Activated CD8-positive, alpha-beta memory T cell treated with anti-CD3 and anti-CD28 coated beads for 4 hours (primary cell): ENCODE measurements at places on chromosomes 5 and 9.
A peak's percentile ranks its signal among the peaks of the same experiment; 100 is the strongest.

DNA sequence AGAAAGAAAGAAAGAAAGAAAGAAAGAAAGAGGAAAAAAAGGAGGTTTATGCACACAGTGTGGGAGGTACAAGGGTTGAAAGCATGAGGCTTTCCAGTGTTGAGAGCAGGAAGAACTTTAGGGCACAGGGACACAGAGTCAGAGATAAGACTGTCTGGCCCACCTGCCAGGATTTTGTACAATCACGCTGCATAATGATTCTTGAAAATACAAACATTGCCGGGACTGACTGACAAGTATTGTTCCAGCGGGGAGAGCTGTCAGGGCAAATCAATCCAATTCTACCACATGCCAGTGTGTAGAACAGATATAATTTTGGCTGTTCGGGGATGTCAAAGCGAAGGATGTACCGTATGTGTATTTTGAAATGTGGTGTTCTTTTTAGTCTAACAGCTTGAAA lies 254.7 kb downstream of the NTRK2 start:
- DNase-seq = no peak

GRCh38 chr5:148403344-148403743 lies 19.6 kb downstream of the FBXO38 start:
- DNase-seq = no peak

GRCh38 chr9:76676857-76677256 lies 87.4 kb upstream of the PCA3 start:
- no peak for DNase-seq

DNA sequence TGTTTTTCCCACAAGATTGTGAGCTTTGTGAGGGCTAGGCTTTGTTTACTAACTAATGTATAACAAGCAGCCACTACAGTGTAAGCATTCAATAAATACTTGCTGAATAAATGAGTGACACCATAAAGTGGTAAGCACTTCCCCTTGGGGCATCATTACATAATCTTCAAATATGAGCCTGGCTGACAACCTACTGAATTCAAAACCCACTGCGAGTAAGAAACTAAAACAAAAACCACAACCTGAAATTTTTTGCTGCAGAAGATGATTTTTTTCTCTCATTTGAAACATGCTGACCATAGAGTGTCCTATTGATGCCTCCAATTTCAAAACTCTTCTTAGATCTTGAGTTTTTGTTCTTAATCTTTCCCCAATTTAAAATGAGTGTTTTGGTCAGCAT lies 331.3 kb upstream of the CCNG1 start:
- DNase-seq = no peak

- no peak for DNase-seq
Observed at GRCh38 chr5:66814146-66814991, 218.2 kb downstream of the MAST4 start.

- DNase-seq = no peak
Observed at GRCh38 chr5:65382582-65382981, 99.1 kb downstream of the ADAMTS6 start.

- DNase-seq = no peak
Observed at GRCh38 chr5:119405419-119405818, 46.9 kb upstream of the HSD17B4 start.

- no peak for DNase-seq
Observed at GRCh38 chr5:129104915-129105455, 10.4 kb downstream of the ISOC1 start.

DNA sequence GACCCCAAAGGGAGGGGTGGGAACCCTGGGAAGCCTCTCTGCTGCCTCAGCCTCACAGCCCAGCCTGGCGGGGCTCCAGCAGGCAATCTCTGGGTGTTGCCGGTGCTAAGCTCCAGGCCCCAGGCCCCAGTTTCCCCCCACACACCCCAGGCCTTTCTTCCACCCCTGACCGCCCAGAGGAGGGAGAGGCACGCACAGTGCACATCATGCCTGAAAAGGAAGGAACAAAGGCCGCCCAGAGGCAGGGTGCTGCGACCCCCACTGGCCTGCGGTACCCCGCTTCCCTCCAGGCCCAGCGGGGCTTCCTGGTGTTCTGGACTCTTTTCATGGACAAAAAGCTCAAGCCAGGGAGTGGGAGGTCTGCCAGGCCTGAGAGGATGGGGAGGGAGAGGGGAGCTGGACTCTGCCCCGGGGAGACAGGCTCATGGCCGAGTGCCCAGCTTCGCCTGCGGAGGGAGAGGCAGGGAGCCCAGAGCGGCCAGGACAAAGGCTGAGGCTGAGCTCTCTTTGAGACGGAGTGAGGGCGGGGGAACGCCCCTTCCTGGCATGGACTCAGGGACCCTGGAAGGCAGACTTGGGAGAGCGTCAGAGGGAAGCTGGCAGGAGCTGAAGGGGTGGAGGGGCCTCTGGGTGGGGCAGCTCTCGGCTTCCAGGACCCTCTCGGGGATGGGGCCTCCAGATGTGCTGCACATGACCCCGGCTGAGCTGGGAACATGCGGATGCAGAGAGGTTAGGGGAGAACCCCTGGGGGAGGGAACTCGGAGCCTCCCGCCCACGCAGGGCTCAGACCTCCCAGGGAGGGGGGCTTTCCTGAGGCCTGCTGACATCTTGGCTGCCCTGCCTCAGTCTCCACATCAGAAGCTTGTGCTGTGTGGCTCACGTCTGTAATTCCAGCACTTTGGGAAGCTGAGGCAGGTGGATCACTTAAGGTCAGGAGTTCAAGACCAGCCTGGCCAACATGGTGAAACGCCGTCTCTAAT lies 1.8 kb upstream of the ENTPD2 start:
- no peak for DNase-seq

- DNase-seq = no peak
Observed at GRCh38 chr5:160165137-160166068, 46.2 kb upstream of the PWWP2A start.

GRCh38 chr9:23557689-23558088 lies 268.4 kb downstream of the ELAVL2 start:
- no peak for DNase-seq

- DNase-seq = no peak
Observed at GRCh38 chr9:129550199-129550839, 70.6 kb downstream of the C9orf50 start.

GRCh38 chr9:130126721-130127433 lies 45.3 kb upstream of the NCS1 start:
- no peak for DNase-seq

DNA sequence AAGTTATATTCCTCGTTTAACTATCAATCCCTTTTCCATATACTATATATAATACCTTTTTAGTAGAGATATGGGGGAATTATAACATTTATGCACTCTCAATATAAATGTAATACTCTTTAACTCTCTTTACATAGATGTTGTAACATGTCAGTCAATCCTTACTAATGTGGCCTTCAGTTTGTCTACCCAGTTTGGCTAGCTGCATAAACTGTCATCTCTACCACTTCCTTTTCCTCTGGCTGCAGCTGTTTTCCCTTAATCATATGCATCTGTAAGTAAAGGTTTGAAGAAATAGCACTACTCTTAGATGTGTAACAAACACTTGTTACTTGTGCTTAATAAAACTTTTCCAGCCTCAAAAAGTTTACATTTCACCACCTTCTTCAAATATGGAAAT lies 13.4 kb downstream of the ABHD17B start:
- DNase-seq = no peak

DNA sequence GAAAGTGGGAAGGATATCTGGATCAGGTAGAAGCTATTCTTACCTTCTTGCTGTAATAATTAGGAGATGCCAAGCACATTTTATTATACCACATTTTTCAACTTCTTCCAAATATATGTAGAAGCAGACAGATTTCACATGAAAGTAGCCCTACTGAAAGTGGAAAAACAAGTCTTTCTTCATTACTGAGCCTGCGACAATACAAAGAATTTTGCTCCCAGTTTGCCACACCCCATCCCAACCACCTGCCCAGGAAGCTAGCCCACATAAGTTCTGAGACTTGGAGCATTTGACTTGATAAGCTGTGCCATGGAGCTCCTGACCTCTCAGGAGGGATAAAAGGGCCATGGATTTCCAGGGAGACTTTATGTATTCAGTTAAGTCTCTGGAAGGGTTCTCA lies 249.1 kb upstream of the ADCY2 start:
- no peak for DNase-seq

DNA sequence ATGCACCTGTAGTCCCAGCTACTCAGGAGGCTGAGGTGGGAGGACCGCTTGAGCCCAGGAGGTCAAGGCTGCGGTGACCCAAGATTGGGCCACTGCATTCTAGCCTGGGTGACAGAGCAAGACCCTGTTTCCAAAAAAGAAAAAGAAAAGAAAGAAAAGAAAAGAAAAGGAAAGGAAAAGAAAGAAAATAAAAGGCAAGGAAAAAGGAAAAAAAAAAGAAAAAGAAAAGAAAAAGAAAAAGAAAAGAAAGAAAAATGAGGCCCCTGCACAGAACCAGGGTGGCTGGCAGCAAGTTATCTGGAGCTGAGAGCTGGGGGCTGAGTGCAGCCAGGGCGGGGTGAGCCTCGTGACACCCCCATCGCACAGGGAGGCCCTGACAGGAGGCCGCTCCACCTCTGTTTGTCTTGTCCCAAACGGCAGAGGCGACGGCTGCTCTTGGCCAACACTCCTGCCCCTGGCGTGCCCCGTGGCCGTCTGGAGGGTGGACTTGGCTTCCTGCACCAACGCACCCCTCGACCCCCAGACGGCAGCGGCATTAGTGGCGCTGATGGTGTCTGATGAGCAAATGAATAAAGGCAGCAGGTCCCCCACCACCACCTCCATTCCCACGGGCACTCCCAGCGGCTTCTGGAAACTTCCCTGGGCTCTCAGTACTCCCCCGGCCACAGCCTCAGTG lies 16.7 kb downstream of the EXD3 start:
- no peak for DNase-seq

DNA sequence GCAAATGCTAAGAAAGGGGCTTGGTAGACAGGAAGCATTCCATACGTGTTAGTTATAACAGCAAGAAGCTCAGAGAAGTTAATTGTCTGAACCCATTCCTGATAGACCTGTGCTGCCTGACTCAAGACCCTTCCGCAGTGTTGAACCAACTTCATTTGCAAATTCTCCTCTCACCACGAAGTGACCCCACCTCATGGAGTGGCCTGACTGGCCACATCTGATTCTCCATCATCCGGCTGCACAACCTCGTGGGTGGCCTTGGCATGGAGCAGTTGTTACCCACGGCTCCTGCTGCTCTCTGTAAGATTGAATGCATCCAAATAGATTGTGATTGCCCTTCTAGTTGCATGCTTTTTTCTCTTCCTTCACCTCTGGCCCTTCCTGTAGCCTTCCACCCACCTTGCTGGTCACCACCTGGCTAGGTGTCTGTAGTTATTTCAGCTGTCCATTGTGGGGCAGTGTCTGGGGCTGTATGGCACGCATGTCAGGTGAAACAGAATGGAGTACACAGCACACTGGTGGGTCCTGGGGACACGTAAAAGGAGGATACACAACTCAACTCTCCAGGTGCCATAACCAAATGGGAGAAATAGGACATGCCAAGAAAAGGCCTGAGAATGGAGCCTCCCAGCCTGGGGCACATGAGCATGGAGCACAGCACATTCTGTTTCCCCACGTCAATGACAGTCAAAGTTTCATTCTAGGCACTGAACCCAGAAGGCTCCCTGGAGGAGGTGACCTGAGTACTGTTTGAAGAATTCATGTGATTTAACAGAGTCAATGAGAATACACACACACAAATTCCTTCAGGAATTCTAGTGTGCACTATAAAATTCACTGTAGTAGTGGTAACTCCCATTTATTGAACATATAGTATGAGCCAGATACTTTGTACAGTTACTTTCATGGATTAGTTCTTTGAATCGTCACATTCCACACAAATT lies 70.5 kb upstream of the PTCH1 start:
- DNase-seq = no peak

DNA sequence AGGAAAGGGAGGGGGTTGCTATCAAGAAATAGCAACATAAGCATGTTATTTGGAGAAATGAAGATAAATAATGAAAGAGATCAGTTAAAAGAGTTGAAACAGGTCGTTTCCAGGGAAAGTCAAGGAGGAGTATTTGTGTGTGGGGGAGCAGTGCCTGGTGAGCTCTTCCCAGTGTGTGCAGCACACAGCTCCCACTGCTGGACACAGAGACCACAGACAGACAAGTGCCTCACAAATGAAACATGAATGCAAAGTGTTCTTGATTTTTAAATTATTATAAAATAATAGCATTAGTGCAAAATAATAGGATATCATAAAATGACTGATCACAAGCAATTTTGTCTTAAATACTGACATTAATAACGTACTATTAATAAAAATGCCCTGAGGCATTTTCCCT lies 40.8 kb downstream of the LIFR start:
- DNase-seq = no peak

DNA sequence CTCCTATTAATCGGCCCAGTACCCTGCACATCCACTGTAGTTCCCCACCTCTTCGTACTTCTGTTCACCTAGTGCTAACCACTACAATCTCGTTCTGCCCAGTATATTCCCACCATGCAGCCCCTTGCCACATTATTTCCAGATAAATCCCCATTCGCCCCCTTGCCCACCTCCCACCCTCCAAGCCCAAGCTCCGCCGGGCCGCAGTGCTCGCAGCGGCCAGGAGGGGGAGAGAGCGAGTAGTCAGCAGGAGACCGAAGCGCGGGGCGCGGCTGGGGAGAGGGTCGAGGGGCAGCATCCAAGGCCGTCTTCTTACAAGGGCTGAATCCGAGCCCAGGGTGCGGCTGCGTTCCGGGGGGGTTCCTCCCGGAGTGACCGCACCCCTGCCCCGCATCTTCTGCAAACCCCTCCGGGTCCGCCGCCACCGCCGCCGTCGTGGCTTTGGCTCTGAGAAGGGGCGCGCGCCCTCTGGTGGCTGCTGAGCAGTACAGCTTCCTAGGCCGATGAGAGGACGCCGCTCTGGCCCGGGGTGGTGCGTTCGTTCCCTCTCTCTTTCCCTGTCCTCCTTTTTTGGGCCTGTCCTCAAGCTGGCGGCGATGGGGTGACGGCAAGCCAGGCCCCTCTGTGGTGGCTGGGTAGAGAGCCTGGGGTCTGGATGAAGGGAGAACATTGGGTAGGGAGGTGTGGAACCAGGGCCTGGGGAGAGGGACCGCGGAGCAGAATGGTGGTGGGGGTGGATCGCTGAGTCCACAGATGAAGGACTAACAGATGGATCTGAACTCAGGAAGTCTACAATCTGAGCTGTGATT lies 30.0 kb upstream of the PSD2 start:
- peak; percentile 59 for DNase-seq

- DNase-seq = no peak
Observed at GRCh38 chr9:69120380-69121154, 53.5 kb upstream of the TJP2 start.

- DNase-seq = no peak
Observed at GRCh38 chr5:132454361-132454760, 36.2 kb downstream of the IRF1 start.

DNA sequence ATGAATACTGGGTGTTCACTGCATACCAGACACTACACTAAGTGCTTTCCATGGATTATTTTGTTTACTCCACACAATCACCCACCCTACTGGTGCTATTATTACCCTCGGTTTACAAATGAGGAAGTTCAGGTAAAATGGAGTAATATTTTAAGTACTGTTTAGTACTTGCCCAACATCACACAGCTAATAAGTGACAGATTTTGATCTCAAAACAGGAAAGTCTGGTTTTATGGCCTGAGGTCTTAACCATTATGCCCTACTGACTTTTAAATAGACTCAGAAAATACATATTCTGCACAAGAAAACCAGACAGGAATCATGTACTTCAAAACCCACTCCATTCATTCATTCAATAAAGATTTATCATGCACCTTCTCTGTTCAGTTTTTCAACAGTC lies 431.0 kb upstream of the TLE4 start:
- no peak for DNase-seq
